ENCODE measurements at places on chromosomes 2 and 18.

DNA sequence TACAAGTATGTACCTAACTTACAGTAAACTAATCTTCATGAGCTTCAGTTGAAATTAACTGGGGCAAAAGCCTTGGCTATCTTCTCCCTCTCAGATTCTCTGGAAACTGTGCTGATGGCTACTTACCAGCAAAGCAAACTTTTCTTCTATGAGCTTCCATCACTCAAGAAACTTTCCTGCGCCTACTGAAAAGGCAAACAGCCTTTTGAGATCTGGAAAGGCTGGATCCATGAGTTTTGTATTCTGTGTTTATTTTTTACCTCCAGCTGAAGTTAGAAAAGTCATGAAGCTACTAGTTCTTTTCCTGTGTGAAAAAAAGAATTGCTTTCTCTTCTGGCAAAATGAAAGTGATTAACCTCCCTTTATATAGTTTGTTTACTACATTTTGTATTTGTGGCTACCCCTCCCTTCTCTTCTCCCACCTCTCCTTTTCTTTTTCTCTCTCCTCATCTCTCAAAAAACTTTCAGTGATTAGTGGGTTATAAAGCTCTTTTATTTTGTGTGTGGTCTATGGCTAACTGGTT is 49.2 kb upstream of the RNF152 start:
- DNase-seq = no peak

- no peak for DNase-seq
Measured at GRCh38 chr2:112277596-112278220, 2.3 kb downstream of the ZC3H6 start.

- DNase-seq = no peak
Measured at GRCh38 chr2:232465061-232465460, 9.1 kb downstream of the ALPI start.

DNA sequence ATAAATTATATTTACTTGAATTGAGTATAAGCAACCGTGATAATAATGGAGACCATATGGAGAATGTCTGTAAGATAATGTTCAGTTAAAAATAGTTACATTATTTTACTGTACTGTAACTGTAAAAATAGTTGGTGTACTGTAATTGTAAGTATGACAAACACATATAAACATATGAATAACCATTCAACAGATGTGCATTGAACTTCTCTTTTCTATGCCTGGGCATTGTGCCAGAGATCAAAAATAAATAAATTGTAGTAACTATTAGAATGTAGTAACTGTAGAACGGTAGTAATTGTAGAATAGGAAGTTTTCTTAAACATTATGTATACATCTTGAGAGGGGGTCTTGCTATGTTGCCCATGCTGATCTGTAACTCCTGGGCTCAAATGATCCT is 287.4 kb upstream of the EPAS1 start:
- no peak for DNase-seq

DNA sequence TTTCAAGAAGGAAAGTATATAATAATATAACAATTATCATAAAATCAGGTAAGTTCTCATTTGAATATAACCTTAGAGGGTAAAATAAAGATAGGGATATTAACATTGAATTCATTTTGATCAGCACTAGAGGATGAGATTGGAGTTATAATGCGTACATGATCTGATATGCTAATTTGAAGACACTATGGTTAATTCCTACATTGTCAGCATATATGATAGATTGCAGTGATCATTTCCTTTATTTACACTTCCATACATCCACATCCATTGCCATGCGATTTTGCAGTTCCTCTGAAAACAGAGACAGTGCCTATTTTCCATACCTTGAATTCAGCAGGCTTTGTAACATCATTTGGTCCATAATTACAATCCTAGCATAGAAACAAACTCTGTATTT is 519.2 kb downstream of the CCDC85A start:
- no peak for DNase-seq

DNA sequence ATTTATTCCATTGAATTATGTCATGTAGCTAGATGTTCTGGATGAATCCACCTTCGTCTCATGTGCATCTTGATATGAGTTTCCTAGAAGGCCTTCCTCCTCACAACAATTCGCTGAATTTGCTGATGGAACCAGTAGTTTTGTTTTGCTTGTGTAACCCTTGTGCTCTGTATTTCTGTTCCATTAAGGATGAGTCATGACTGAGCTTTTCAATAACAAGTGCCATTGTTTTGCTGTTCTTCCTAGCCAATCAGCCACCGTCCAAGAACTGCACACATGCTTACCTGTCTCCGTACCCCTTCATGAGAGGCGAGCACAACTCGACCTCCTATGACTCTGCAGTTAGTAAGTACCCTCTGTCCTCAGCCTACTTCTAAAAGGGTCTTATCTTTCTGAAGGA is 2.3 kb downstream of the TMEM182 start:
- DNase-seq = no peak

DNA sequence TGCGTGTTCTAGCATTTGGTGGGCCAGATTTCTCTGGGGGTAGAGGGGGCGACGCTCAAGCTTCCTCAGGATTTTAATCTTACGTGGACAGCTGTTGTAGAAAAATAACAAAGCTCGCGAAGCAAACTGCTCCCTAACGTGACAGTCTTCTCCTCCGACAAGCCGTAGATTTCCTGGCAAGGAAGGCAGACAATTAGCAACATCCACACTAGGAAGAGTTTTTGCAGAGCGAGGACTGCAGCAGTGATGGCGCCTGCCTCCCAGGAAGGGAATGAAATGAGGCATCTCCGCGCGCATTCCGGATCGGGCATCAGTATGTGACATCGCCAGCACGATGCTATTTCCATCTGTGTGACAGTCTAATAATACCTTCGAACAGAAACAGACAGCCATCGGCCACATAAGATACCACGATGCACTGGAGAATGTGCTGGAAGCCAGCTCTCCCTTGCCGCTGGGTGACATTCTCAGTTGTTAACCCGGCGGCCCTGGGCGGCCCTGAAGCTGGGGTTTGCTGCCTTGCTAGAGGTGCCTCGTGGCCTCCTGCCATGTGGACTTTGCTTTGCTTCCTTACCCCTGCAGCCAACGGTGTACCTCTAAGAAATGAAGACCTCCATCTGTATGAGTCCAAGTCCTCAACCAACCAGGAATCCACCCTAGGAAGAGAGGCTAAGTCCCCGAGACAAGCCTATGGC is 101.8 kb upstream of the AGAP1 start:
- no peak for DNase-seq

GRCh38 chr2:9145752-9146430 is 60.7 kb upstream of the ASAP2 start:
- DNase-seq = no peak

DNA sequence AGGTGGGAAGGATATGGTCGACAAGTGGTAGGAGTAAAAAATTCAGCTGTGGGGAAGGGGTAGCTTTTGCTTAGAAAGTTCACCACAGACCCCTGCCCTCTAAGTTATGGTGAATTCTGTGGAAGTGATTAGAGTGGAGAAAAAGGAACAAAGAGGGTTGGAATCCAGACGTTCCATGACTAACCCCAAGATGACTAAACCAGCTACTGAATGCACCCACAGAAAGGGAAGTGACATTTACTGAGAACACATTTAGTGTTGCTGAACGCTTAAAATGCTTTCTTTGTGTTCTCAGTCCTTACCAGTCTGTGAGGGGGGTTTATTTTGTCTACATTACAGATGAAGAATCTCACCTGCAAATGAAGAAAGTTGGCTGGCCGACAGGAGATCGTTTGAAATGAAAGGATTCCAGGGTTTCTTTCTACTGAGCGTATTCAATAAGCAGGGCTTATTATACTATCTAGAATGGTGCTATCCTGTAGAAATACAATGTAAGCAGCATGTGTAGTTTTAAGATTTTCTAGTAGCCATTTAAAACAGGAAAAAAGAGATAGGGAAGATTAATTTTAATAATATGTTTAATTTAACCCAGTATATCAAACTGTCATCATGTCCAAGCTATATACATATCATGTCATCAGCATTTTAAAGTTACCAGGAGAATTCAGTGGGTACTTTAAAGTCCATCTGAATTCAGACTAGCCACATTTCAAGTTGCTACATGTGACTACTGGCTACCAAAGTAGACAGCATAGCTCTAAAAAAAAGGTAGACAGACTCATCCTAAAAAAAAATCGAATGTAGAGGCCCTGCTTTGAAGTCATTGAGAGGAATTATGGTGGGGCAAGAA is 60.1 kb downstream of the LIMS1 start:
- peak; percentile 71 for DNase-seq
